Stimulated activated CD8-positive, alpha-beta memory T cell treated with anti-CD3 and anti-CD28 coated beads, Interleukin-7, amount 100 ng/mL, for 4 hours (primary cell): ENCODE measurements at places on chromosomes 4 and X.

GRCh38 chr4:110550260-110550659 lies 72.6 kb downstream of the PITX2 start:
- DNase-seq = no peak

DNA sequence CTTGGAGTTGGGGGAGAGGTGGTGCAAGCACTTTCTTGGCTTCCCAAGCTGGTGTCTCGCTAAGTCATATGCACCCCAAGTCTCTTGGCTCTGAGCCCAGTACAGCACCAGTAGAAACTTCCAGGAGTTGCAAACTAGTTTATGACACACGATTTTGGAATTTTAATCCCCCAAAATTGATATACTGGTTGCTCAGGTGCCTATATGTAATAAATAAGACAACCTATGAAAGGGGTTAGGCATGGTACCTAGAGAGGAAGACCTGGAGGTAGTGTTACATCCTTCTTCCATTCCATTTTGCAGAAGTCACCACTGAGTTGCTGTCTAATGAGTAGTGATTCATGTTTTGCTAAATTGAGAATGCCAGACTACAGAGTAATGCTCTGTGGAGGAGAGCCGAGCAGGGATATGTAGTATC lies 4.3 kb upstream of the SLC4A4 start:
- DNase-seq = no peak

GRCh38 chr4:140305053-140305452 lies 68.4 kb upstream of the SCOC start:
- DNase-seq = no peak

- no peak for DNase-seq
Measured at GRCh38 chr4:41043465-41043864, 170.9 kb downstream of the APBB2 start.

DNA sequence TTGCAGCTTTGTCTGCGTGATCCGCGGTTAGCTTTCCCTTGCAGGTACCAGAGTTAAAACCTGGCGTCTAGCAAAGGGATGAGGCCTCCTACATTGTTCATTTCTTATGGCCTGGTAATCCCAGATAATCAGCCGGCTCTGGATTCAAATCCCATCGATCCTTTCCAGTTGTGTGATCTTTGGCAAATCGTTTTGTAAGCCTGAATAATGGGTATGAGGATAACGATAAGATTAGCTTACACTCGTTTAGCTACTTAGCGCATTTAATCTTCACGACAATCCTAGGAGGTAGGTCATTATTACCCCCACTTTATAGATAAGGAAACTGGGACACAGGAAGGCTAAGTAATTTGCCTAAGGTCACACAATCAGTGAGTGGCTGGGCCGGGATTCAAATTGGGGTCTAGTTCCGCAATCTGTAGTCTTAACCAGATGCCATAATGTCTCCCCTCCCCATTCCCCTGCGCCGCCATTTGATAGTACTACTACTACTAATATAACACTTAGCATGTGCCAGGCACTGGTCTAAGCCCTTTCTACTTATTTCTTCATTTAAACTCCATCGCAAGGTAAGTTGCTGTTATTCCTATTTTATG lies 1.7 kb upstream of the UBA1 start:
- DNase-seq = no peak

DNA sequence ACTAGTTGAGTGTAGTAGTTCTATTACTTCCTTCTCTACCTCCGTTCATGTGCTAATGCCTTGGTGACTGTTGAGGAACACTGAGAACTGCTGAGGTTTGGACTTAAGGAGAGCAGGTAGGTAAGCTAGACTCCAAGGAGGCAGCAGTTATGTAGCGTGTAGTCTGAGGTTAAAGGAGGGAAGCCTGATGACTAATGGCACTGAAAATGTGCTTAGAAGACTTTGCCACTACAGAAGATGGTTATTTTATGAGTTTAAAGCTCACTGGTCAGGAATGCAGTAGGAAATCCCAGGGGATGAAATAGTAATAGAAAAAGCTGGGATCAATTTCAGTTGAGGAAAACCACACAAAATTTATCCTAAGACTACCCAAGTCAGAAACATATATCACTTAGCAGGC lies 1077.3 kb downstream of the RAPGEF2 start:
- no peak for DNase-seq

GRCh38 chrX:115894087-115894486 lies 276.5 kb upstream of the AGTR2 start:
- DNase-seq = no peak

GRCh38 chr4:26289401-26289800 lies 31.4 kb upstream of the RBPJ start:
- no peak for DNase-seq

GRCh38 chrX:107398115-107398514 lies 51.3 kb upstream of the FRMPD3 start:
- DNase-seq = no peak

GRCh38 chr4:151529187-151529586 lies 120.2 kb downstream of the FHIP1A start:
- no peak for DNase-seq

- DNase-seq = no peak
Measured at GRCh38 chr4:42454755-42455420, 57.6 kb downstream of the SHISA3 start.

DNA sequence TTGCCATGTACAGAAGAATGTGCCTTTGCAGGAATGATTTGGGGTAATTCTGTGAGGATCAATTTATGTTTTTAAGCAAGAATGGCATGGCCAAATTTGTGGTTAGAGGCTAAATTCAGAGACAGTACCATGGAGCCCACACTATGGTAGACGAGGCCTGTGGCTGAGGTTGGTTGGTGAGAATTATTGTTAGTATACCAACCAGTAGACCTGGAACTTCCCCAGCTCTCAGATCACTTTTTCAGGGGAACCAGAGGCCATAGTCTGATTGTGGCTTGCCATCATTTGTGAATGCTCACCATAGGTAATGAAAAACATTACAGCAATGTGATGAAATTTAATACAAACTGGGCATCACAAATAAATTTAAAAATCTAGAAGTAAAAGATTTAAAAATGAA lies 56.3 kb downstream of the SHISA3 start:
- DNase-seq = no peak

DNA sequence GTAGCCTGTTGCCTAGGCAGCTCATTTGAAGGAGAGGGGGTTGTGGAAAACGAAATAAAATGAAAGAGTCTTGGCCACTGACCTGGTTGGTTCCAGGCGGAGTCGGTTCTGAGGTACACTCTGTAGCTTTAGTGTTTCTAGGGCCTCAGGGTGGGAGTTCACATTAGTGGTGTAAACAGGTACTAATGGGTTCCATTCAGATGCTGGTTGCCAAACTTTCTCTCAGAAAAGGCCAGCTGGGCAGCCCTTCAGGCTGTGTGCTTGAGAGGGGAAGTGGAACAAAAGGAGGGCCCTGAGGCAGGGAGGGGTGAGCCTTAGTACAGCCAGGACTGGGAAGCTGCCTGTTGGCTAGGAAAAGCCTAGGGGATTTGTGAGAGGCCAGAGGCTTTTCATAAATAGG lies 24.8 kb downstream of the NHSL2 start:
- no peak for DNase-seq

GRCh38 chr4:160836431-160836830 lies 1327.4 kb downstream of the FSTL5 start:
- DNase-seq = no peak

DNA sequence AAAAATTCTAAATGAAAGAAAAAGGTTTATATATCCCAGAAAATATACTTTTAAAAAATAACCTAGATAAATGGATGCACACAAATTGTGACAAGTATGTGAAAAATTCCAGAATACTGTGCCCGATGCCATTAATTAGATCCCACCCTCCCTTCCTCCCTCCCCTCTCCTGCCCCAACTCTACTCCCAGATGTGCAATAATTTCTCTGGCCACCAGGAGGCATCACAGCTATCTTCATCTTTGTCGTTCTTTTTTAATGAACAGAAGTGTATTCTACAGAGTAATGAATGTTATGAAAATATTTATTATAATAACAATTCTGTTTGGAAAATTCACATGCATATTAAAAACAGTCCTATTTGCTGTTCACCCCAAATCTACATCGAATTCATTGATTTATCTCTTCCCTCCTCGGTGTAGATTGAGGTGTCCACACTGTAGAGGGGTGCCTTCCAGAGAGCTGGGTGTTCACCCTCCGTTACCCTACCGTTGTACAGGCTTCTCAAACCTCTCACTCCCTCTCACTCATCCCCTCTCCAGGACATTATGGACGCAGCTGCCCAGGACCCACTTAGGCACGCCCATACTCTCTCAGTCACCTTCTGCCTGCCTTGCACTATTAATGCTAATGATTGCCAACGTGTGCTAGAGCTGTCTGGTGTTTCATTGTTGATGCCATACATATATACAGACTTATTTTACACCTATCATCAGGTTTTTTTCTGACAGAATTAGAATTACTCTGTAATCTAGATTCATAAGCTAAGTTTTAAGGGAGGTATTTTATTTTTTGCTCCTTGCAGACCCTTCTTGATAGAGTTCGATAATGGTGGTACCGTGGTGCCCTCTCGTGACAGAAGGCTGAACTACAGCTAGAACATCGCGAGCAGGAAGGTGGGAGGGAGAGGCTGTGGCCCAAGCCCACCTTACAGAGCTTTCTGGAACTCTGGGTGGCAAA lies 14.1 kb downstream of the RAB40AL start:
- DNase-seq = no peak

DNA sequence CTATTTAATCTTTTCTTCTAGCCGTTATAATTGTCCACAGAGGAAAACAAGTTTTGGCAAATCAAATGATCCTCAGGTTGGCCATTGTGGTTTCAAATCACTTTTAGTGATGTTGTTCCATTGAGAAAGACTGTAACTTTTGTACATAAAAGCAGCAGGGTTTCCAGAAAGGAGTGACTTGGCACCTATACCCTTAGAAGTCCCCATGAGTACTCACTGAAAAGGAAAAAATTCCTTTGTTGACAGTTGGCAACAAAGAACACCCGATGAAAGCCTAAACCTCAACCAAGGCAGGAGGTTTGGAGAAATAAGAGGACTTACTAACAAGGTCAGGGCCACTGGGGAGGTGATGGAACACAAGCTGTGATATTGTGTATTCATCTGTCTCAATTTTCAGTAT lies 474.4 kb downstream of the RAPGEF2 start:
- DNase-seq = no peak

GRCh38 chr4:182141061-182141460 lies 102.1 kb upstream of the TENM3 start:
- DNase-seq = no peak

DNA sequence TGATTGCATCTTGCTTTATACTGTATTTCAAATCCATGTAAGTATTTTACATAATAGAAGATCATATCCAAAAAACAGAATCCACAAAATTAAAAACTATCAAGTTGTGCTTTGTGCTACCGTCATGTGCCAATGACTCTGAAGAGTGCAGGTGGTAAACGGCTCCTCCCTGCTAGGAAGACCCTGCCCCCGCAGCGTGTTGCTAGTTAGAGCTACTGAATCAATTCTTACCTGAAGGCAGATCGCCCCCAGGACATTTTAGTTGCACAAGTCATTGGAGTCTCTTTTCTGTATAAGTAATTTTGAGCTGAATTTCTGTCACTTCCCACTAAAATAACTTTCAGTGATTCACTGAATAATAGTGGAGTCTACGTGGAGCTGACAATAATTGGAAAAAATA lies 599.5 kb upstream of the ZFP42 start:
- DNase-seq = no peak

DNA sequence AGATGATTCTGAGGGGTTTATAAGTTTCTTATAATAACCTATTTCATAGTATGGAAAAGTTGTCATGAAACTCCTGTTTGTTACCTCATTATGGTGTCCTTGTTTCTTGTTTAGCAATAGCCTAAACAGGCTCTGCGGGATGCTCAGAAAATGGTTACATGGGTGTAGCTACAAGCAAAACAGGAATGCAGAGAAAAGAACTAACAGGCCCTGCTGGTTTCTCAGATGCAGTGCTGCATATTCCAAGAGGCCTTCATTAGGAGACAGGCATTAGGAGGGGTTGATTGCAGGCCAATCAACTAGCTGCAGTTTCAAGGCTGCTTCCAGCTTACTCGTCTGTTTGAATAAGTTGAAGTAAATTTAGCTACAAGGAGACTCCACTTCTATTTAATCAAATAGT lies 37.6 kb upstream of the HPGD start:
- no peak for DNase-seq

DNA sequence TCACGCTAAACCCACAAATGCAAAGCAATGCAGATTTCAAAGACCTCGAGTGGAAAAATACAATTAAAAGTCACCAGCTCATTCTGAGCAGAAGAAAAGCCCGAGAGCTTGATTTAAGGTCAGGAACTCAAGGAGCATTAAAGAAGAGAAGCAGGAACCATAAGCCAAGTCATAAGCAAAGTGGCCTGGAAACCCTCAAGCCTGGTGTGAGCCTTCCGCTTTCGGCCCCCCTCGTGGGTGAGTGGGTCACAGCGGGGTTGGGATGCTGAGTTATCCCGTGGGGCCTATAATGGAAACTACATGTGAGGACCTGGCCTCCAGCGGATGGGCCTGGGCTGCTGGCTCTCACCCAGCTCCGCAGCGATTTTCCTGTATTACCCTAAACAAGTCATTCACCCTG lies 504.3 kb downstream of the RAB28 start:
- DNase-seq = no peak

DNA sequence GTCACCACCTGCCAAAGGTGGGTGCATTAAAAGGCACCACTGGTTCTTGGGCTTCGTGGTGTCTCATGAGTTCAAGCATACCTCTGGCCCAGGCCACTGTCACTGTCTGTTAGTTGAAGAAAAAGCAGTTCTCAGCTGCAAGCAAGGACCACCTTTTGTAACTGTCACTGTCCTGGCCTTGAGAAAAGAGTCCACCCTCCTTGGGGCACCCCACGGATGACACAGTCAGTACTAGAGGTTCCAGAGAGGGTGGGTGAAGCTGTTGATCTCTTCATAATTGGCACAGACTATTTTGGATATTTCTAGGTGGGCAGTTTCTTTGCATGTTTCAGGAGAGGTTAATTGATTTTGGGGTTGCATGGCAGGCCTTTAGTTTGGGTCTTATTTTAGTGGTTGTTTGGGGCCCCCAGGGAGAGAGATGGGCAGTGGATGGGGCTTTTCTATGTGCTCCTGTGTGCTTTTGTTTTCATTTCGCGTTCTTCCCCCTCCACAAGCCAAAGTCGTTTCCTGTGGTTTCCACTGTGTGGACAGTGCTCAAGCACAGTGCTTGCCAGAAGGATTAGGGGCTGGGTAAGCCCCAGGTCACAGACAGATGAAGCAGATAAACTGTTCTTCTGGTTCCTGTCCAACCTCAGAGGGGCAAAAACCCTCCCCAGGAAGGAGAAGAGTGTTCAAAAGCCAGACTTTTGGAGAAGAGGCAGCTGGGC lies 156.2 kb upstream of the PPP1R2C start:
- DNase-seq = no peak

DNA sequence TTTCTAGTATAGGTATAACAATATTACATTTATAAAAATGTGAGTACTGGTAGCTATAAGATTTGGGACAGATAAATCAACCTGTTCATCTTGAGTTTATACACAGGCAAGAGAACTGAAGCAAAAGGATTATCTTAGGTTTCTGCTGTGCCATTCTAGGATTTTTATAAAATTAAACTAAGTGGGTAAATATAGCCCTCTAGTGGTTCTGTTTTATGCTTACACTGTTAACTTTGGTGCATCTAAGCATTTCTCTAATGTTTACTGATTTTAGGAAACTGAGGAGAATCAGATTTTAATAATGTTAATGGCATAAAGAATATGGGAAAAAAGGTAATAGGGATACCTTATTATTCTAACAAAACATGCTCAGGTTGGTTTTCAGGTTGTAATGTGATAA lies 1.1 kb upstream of the RRH start:
- no peak for DNase-seq
